ENCODE measurements at places on chromosomes 1 and 21. TPM values are rescaled to one million over a fixed set of nuclear protein-coding genes. Genes with fewer than 3 reads are reported as not detected.

- H3K27ac ChIP-seq: no peak overlapping the region
- no peaks in the 10 kb centered on the region for H3K36me3 ChIP-seq
Observed at GRCh38 chr1:7257225-7257624, 472.0 kb downstream of the CAMTA1 start.

DNA sequence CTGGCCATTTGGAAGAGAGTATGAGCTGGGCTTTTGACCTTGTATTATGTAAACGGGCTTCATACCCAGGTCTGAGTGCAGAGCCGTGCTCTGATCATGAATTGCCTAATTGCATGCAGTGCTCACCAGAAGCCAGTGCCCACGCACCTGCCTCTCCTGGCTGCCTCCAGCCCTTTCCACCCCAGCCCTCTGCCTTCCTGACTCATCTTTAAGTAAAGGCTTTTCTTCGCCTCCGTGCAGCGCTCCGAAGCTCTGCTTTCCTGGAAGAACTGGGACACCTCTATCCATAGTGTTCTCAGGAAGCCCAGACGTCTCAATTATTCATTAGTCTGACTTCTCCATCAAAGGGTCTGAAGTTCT is 413.7 kb downstream of the PTPRU start:
- peaks cover 3% of the 10 kb centered on the region for H3K4me1 ChIP-seq
- H3K36me3 ChIP-seq: peaks cover 3% of the 10 kb centered on the region
- no peak overlapping the region for H3K4me3 ChIP-seq
- no peak overlapping the region for H3K27ac ChIP-seq
- DNase-seq: no peak

- no peak for DNase-seq
- peaks cover 5% of the 10 kb centered on the region for H3K27me3 ChIP-seq
- no peaks in the 10 kb centered on the region for H3K36me3 ChIP-seq
- no peak overlapping the region for H3K4me3 ChIP-seq
- H3K27ac ChIP-seq: no peak overlapping the region
Observed at GRCh38 chr21:23017989-23018388, 2019.8 kb downstream of the NCAM2 start.

RHCE gene
- total RNA-seq: 2.4 TPM

RCAN3 gene
- 24.9 TPM for total RNA-seq

DNA sequence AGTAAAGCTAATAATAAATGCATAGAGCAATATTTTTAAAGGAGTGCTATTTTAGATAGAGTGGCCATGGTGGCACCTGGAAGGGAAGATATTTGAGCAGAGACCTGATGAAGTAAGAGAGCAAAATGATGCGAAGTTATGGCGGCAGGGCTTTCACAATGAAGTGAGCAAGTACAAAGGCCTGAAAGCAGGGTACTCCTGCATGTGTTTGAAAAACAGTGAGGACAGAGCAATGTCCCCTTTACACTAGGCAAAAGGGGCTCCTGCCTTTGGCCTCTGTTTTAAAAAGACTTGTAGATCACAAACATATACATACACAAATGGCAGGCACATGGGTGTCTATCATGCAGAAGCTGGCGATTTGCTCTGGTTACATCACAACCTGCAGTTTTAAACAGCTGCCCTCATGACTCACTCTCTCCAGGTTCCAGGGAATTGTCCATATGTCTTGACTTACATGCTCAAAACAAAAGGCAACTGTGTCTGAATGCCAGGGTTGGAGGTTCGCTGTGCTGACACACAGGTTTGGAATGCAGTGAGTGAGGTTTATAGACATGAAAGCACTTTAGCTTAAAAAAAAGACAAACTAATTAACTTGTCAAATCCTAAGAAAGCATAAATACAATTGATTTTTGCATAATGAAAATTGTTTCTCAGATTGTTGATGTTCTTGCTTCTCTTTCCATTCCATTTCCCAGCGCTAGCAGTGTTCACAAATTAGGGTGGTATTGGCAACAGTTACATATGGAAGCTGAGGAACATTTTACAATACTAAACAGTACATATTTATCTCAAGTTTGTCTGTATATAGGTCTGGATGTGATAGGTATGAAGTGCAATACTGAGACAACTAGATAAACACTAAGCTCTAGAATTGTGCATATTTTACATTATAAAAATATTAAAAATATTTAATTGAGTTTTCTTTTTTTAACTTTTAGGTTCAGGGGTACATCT is 313.9 kb downstream of the BARHL2 start:
- H3K27ac ChIP-seq: no peak overlapping the region
- no peaks in the 10 kb centered on the region for H3K27me3 ChIP-seq

GRCh38 chr1:180228648-180229482 is 1.2 kb upstream of the LHX4 start:
- peak overlapping the region; percentile 80 for H3K4me3 ChIP-seq
- peak overlapping the region; percentile 70 for H3K27ac ChIP-seq
- peaks cover 21% of the 10 kb centered on the region for H3K27me3 ChIP-seq
- H3K36me3 ChIP-seq: peaks cover 4% of the 10 kb centered on the region

DNA sequence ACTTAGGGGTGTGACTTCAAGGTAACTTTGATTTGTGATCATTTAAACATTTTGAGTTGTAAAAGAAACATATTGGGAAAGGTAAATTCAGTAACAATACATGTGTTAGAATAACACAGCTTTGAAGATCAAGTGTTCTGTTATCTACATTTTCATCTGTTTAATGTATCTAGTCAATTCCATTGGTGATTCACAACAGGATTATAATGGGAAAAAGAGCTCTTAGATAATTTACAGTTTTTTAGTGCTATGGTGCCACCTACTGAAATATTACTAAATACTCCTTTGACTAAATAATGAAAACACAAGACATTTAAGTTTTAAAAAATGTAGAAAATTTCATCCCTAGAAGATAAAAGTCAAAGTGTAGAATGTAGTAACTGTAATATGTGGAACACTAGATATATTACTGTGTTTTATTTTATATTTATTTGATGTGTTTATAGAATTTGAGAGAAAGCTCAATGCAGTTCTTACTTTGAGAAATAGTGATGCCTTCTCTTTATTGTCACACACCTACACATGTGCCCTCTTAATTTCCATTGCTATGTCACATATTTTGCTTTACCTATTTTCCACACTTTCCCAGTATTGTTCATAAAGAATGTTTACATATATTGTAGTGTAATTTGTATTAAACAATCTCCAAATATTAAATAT is 47.4 kb downstream of the PTPRC start:
- H3K4me1 ChIP-seq: no peaks in the 10 kb centered on the region
- H3K27me3 ChIP-seq: no peaks in the 10 kb centered on the region
- DNase-seq: no peak
- H3K4me3 ChIP-seq: no peak overlapping the region
- no peaks in the 10 kb centered on the region for H3K36me3 ChIP-seq

DNA sequence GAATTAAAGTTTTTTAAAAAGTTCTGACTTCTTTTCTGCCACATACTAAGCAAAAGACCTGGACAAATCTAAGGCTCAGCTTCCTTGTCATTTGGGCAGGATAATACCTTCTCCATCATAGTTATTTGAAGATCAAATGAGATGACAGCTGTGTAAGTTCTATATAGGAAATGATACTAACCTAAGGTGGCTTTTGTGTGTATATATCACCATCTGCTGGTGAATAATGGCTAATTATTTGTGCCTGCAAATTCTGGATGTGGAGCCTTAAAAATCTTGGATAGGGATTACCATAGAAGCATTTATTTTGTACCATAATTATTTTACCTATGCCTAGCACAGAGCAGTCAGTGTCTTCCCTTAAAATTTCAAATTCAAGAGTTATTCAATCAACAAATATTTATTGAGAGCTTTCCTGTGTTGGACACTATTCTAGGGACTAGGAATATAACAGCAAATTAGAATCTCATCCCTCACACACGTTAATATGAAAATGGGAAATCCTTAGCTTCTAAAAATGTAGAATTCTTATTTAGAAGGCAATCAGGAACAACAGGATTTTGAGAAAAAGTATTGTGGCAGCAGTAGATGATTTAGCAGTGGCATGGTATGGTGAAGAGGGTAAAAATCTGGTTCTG is 89.8 kb downstream of the TMEM200B start:
- H3K4me1 ChIP-seq: no peaks in the 10 kb centered on the region
- peaks cover 15% of the 10 kb centered on the region for H3K36me3 ChIP-seq
- no peak for DNase-seq
- H3K27ac ChIP-seq: no peak overlapping the region
- no peak overlapping the region for H3K4me3 ChIP-seq

SPATA6 gene
- total RNA-seq: 26.0 TPM

GRCh38 chr1:151131701-151132334 is 14.6 kb downstream of the SEMA6C start:
- peak overlapping the region; percentile 85 for H3K27ac ChIP-seq
- H3K4me1 ChIP-seq: peaks cover 21% of the 10 kb centered on the region
- peaks cover 27% of the 10 kb centered on the region for H3K36me3 ChIP-seq
- H3K4me3 ChIP-seq: peak overlapping the region; percentile 35
- H3K27me3 ChIP-seq: peaks cover 18% of the 10 kb centered on the region
- DNase-seq: peak; percentile 52

DNA sequence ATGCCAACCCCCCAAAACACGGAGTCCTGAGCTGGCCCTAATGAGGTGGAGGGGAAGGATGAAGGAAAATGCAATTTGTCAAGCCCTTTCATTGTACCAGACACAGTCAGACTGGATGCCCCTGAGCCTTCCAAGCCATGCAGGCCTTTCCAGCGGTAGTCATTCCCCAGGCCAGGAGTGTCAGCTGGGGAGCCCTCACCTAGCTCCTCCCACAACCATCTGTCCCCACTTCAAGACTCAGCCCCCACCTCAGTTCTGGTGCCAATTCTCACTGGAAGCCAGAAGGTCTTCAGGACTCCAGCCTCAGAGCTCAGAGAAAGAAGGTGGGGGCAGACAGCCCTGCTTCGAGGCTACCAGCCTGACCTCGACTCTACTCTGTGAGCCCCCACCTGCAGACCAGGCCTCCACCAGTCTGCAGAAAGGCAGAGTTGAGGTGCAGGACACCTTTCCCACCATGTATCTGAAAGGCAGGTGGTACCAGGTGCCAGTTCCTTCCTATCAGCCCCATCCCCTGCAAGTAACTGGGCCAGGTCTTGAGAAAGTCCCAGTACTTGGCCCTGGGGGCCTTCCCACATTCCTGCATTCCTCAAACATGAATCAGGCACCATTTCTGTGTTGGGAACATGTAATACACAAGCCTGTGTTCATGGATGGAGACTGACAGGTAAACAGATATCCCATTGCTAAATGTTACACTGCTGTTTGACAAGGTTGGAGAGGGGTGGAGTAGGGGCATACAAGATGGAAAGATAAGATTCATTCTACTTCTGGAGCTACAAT is 180.6 kb upstream of the EDN2 start:
- no peak overlapping the region for H3K27ac ChIP-seq
- no peak for DNase-seq
- H3K36me3 ChIP-seq: no peaks in the 10 kb centered on the region
- peaks cover 21% of the 10 kb centered on the region for H3K27me3 ChIP-seq

FCRL1 gene
- not detected for total RNA-seq

DNA sequence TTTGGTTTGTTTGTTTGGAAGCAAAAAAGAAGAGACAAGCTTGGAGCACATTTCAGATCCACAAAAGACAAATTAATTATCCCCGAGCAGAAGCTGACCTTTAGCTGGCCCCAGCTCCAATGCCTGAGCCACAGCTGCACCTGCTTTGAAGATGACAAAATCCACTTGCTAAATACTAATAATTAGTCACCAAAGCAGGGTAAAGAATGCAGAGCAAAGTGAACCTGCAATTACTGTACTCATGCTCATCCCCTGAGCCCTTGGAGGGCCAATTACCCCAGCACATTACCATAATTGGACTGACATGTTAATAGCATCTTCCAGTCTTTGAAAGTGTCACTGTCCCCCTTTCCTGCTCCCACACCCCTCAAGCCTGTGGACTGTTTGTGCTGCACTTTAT is 38.2 kb upstream of the KCND3 start:
- no peak for DNase-seq
- H3K36me3 ChIP-seq: no peaks in the 10 kb centered on the region
- no peaks in the 10 kb centered on the region for H3K4me1 ChIP-seq
- H3K27me3 ChIP-seq: no peaks in the 10 kb centered on the region

DNA sequence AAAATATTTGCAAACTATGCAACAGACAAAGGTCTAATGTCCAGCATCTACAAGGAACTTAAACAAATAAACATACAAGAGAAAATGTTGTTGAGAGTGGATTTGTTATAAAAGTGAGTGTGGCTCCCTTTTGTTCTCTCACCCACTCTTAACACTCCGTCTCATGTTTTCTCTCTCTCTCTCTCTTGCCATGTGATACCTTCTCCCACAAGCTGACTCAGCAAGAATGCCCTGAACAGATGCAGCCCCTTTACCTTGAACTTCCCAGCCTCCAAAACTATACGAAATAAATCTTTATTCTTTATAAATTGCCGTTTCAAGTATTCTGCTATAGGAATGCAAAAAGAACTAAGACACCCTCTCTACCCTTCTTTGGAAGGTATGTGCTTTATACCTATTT is 234.1 kb downstream of the ADGRL2 start:
- H3K4me3 ChIP-seq: no peak overlapping the region
- no peaks in the 10 kb centered on the region for H3K4me1 ChIP-seq
- H3K36me3 ChIP-seq: no peaks in the 10 kb centered on the region
- H3K27ac ChIP-seq: no peak overlapping the region
- no peak for DNase-seq

- no peaks in the 10 kb centered on the region for H3K27me3 ChIP-seq
- no peak overlapping the region for H3K4me3 ChIP-seq
- no peak for DNase-seq
- no peaks in the 10 kb centered on the region for H3K4me1 ChIP-seq
- no peak overlapping the region for H3K27ac ChIP-seq
Observed at GRCh38 chr1:239218301-239218700, 168.1 kb upstream of the CHRM3 start.
